NCI-H2081 (cell line): ENCODE measurements at places on chromosomes 3 and 15.
A peak's percentile ranks its signal among the peaks of the same experiment; 100 is the strongest.

DNA sequence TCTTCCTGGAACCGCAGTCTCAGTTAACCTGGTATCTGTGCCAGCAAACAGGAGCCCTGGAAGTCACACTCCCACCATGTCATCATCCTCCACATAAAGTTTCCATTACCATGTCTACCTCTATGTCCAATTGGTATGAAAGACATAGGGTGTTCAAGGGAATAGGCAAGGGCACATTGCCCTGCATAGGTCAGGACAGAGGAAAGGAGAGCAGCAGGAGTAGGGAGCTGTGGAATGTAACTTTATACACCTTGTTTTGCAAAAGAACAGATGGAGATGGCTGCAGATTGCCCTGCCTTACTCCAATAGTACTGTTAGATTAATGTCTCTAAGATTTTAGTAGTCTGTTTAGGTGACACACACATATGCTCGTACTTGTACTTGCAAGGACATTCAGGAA is 1056.4 kb downstream of the NTRK3 start:
- no peak for DNase-seq

DNA sequence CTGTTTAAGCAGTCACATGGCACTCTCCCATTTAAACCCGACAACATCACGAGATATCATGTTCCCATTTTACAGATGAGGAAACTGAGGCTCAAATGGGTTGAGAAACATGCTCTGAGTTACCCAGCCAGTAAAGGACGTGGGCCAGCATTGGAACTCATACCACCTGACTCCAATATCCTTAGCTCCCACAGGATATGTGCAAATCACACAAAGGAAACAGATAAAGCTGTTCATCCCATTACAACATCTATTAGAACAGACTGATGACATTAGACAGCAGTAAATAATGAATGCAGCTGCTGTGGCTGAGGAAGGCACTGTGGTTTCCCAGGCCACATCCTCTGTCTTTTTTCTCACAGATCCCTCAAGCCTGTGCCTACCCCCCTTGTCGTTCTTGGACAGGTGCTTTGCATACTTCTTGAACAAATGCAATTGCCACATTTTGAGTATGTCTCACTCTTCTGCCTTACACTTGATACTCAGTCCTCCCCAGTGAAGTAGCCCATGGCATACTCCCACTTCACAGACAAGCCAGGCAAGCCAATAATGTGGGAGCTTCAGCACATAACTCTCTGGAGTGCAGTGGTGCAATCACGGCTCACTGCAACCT is 17.7 kb downstream of the FRMD4B start:
- no peak for DNase-seq

GRCh38 chr15:74425630-74426029 is 8.1 kb downstream of the SEMA7A start:
- DNase-seq, result no peak

DNA sequence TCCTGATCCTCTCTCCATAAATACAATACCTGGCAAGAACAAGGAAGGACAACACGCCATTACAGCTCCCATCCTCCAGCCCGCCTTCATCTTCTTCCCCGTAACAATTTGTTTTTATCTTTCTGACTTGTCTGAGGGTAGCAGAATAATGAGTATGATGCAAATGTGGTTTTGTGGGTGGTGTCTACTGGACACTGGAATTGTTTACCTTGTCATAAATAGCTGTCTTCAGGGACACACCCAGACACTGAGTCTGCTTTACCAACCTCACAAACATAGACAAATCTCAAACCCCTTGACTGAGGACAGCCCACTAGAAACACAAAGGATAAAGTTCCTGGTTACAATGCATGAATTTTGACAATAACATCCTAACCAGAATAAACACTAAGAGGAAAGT is 13.4 kb downstream of the WDR72 start:
- DNase-seq, result no peak

DNA sequence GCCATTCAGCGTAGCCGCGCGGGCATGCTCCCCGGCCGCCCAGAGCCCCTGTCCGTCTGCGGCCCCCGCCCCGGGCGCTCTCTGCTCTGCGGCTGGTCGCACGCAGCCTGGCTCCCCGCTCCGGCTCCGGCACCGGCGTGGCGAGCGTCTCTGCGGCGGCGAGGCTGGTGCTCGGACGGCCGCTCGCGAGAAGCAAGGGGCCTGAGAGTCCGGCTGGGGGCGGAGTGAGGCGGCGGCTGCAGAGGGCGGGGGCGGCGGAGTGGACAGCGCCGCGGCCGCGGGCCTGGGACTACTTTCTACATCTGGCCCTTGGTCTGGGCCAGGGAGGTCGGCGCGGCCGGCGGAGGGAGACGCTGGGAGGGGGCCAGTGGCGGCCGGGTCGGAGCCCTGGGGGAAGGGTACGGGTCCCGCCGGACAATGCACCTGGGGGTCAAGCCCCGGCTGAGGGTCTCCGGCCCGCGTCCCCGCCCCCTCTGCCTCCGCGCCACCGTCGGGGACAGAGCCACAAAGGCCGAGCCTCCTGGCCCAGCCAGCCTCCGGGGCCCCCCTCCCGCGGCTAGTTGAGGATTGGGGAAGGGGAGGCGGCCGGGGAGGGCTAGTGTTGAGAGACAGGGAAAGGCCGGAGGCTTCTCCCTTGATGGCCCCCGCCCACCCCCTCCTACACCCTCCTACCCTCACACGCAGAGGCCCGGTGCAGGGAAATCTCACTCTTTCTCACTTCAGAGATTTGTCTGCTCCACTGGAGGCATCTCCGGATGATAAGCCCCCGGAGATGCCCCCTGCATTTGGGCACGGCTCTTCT is at the start of gene PRTG:
PRTG (minus strand) TSS at position 226 of the 802 bp plus-strand sequence; CDS start at position 5, 221 bp downstream.
- peak; percentile 35 for DNase-seq

GRCh38 chr3:3778216-3778615 is 21.0 kb upstream of the LRRN1 start:
- no peak for DNase-seq

- DNase-seq, result no peak
These were observed 30.4 kb downstream of the UBE3A start for GRCh38 chr15:25408428-25408827.

DNA sequence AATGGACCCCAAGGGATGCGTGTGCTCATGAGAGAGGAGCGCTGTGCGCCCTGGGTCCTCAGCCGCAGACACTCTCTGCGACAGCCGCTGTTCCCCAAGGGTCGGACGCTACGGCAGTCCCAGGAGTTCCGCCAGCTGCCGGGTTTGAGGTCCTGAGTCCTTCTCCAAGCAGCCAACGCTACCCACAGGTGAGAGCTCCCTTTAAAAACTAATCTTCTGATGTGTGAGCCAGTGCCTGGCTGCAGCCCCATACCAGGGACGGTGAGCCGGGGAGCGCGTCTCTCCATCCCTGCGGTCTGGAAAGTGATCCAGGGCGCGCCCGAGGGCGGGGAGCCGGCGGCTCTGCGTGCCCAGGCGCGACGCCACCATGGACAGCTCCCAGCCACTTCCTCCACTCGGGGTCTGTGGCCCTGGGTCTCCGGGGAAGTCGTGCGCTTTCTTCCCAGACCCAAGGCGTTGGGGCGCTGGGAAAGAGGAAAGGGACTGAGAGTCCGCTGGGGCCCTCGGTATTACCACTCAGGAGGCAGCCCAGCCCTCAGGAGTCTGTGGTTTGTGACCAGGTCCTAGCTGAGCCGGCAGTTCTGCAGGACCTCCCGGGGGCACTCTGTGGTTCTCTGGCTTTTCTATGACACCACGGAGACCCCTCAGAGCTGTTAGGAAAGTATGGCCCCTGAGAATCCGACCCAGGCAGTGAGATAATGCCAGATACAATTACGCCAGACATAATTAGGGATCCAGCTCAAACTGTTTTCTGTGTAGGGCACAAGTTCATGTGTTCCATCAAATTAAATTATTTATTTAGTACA is 1.4 kb downstream of the CEMIP start:
- DNase-seq, result no peak

- no peak for DNase-seq
These were observed 149.7 kb upstream of the FRMD4B start for GRCh38 chr3:69535613-69536012.

- DNase-seq, result no peak
These were observed 767 bp upstream of the APOD start for GRCh38 chr3:195584543-195584870.

GRCh38 chr3:58102976-58103451 is 94.8 kb downstream of the FLNB start:
- no peak for DNase-seq

GRCh38 chr15:41567862-41568261 is 8.8 kb downstream of the TYRO3 start:
- no peak for DNase-seq

DNA sequence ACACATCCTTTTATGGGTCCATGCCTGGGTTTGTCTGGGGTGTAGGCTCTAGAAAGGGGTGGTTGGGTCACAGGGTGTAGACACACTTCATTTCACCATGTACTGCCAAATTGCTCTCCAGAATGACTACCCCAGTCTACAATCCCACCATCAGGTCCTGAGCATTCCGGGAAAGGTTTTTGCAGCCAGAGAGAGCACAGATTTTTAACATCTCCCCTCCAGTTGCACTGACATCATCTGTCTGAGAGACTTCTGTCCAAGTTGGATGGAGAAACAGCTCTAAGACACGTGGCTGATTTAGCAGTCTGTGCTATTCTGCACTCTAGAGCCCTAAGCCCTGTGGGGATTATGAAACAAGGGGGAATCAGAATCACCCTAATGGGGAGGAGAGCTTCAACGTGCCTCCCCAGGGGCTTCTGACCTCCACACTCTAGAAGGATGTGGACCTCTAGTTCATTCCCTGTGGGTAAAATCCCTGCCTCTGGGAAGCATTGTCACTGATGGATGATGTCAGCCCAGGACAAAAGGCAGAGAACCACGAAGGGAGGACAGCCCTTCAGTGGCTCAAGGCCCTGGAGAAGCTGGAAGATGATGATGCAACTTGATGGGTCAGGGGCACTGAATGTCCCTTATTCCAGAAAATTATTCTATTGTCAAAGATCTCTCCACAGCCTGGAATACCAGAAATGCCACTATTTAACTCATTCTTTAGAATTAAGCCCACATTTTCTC is 71.5 kb downstream of the CD200R1L start:
- no peak for DNase-seq

- no peak for DNase-seq
These were observed 17.1 kb upstream of the GCNT3 start for GRCh38 chr15:59594493-59594942.

DNA sequence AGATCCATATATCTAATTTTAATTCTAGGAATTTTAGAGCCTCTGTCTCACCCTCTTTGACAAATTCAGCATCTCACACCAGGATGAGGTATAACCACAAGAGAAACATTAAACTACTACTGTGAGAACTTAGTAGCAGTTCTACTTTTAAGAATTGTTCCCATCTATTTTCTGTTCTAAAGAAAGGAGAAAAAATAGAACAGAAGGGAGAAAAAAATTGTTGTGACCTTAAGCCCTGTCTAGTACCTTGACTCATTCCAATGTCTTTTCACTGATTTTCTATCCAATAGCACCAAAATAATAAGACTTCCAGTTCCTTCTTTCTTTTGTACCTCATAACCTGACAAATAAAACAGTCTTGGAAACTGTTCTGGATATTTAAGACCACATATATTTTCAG is 37.0 kb downstream of the FRMD5 start:
- DNase-seq, result no peak

GRCh38 chr15:67579164-67579563 is 36.7 kb downstream of the MAP2K5 start:
- DNase-seq, result no peak

DNA sequence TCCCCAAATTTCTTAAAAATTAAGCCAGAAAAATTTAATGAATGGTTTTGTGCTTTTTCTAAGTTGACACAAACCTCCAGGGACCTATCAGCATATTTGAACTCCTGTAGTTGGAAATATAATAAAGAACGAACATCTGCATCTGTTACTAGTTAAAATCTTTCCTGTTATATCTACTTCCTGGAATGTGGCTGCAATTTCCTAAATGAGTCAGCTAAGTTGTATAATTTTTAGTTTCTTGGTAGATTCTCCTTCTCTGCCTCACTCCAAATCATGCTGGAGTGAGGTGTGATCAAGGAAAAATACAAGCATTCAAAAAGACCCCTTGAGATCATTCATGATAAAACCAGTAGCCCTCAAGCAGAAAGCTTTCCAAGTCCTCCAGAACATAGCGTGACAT is 106.2 kb upstream of the MCTP2 start:
- DNase-seq, result no peak

DNA sequence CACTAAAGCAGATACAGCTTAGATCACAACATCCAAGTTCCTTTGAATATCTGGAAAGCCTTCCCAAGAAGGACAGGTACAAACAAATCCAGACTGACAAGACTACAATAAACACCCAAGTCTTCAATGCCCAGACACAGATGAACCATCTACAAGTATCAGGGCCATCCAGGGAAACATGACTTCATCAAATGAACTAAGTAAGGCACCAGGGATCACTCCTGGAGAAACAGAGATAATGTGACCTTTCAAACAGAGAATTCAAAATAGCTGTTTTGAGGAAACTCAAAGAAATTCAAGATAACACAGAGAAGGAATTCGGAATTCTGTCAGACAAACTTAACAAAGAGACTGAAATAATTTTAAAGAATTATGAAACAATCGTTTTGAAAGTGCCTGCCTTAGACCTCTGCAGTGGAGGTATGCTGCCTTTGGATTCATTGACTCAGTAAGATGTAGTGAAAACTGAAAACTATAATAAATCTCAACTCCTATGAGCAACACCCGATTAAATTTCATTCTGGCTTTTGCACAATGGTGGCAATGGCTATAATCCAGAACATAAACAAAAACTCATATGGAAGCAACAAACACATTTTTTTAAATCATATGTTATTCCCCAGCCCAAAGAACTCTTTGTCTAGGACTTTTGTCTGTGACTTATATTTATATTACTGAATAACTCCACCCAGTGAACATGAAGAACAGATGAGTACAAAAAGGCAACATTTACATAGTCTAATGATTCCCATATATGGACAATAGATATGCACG is 12.6 kb upstream of the COL8A1 start:
- no peak for DNase-seq

DNA sequence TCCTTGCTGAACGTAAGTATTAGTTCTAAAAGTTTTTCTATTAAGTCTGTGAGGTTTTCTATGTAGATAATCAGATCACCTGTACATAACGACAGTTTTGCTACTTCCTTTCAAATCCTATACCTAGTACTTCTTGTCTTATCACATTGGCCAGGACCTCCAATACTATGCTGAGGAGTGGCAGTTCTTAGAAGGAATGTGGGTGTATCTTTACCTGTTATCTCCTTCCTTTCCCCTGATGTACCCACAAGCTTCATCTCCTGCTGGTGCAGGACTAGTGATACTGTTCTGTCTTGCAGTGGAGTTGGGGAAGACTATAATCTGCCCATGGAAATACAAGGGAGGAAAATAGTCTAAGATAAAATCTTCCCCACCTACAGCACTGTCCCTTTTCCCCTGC is 16.8 kb upstream of the CA12 start:
- DNase-seq, result no peak
